Activated CD4-positive, CD25-positive, alpha-beta regulatory T cell treated with anti-CD3 and anti-CD28 coated beads, Interleukin-2, amount 50 U/mL, for 72 hours (primary cell): ENCODE measurements at places on chromosomes 2 and 18.

DNA sequence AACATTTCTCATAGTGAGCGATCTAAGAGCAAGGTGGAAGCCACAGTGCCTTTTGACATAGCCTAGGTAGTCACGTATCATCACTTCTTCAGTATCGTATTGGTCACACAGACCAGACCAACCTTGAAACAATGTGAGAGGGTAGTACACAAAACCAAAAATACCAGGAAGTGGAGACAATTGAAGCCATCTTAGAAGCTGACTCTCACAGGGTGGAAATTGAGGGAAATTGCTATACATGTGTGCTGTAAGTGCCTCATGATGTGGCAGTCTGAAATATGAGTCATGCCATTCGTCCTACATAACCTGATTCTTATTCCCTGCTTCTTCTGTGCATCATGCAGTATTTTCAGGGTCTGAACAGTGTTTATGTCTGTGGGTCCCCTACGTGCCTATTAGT is 62.3 kb upstream of the STON1 start:
- no peak for DNase-seq

DNA sequence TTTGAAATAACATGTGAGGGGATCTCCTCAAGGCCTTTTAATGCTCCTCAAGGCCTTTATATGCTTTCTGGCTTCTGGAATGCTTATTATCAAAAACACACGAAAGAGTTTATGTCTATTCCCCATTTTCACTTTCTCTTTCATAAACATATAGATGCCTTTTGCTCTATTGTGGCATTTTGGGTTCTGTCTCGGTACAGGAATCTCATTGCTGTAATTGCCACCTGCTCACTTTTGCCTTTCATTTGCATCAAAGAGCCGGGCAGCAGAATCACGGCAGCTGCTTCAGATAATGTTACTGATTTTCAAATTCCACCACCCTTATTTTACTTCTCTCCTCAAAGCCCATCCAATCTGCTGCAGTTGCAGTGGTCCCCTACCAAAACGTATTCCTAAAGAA is 54.8 kb upstream of the LPIN2 start:
- DNase-seq = no peak

DNA sequence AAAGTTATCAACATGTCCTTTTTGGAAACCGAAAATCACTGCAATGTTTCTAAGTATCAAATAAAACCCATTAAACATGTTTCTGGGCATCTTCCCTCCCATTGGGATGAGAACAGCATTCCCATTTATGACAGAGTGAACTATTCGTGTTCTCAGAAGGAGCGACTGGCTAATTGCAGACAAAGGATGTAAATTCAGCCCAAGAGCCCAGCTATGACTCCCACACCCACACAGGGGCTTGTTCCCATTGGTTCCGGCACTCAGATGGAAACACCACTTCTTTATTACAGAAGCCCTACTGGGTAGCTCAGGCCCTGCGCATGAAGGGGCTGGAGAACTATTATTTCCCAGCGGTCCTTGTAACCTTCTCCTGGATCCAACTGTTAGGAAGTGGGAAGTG is 16.6 kb upstream of the NPAS2 start:
- no peak for DNase-seq

DNA sequence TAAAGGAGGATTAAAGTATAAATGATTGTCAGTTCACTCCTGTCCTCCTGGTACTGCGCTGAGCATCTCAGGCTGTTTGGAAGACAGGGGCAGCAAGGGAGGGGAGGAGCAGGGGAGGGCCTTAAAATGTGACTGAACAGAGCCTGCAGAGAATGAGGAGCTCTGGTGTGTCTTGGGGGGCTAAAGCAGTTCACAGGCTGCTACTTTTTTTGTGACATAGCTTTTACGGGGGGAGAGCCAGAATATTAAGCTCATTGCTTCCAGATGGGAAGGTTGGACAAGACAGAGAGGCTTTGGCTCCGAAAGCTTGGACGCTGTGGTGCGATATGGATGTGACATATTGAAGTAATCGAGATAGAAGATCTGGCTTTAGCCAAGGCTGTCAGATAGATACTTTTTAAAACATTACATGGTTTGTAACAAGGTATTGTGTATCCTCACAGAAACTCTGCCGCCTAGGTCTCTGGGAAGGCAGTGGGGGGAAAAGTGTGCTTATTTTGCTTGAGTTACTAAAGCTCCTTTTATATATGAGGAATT is 40.5 kb downstream of the RDH14 start:
- no peak for DNase-seq

GRCh38 chr2:43065036-43065435 is 161.4 kb downstream of the ZFP36L2 start:
- DNase-seq = no peak

- DNase-seq = no peak
Observed at GRCh38 chr18:62071071-62071470, 115.8 kb downstream of the PIGN start.

GRCh38 chr2:84653302-84653701 is 137.0 kb downstream of the DNAH6 start:
- DNase-seq = no peak

- no peak for DNase-seq
Observed at GRCh38 chr2:156663757-156664409, 227.7 kb downstream of the GPD2 start.

GRCh38 chr18:48719974-48720654 is 181.3 kb downstream of the CTIF start:
- DNase-seq = no peak

DNA sequence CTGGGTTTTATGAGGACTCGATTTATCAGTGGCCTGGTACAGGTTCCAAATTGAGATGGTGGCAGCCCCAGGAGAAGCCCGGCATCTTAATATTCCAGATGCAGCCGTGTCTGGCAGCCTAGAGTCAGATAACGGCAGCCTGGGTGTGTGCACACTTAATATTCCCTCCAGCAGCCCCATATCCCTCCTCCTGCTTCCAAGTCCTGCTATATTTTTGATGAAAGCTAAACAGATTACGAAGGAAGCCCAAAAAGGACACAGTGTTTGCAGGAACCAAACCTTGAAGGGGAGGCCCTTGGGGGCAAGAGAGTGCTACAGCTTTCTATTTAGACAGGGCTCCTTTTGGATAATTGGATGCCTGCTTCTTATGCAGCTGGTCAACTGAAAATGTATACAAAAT is 25.1 kb upstream of the ALK start:
- DNase-seq = no peak

- no peak for DNase-seq
Observed at GRCh38 chr2:135960656-135961551, 24.5 kb downstream of the DARS1 start.

DNA sequence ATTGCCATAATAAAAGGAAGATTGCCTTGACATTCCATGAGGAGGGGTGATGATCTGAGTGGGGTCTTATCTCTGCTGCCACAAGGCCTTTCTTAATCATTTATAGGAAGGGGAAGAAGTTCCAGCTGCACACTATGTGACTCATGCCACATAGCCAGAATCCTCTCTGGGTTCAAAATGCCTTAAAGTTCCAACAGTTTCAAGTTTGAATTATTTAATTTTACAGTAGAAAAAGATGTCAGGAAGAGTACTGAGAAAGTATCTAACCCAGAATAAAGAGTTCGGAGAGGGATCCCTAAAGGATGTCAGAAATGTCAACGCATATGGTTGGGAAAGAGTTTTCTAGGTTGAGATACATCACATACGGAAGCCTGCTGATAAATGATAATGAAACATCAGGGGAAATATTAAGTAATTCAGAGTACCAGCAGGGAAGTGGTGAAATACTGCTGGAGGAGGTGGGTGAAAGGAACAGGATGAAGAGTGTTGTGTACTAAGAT is 999.9 kb downstream of the TSN start:
- DNase-seq = no peak
